Amniotic stem cell (primary cell): ENCODE measurements at places on chromosomes 12 and 14.

- DNase-seq = no peak
Measured at GRCh38 chr12:177980-178828, 35.8 kb downstream of the SLC6A12 start.

DNA sequence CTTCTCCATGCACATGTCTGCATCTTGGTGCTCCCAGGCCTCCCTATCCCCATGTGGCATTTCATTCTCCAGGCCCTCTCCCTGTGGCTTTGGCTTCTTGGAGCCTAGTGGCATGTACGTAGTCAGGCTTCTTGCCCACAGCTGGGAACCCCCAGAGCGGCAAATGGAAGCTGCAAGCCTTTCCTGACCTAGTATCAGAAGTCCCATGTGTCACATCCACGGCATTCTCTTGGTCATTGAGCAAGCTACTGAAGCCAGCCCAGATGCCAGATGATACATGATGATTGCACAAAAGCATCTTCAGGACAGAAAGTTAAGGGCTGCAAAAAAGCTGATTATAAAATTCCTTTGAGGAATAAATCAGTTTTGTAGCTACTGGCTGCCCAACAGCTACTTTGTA is 154.9 kb downstream of the PELI2 start:
- DNase-seq = no peak

- DNase-seq = peak; percentile 11
Measured at GRCh38 chr12:95582230-95583058, 31.2 kb upstream of the USP44 start.

GRCh38 chr14:27367345-27367744 is 769.5 kb upstream of the NOVA1 start:
- DNase-seq = no peak

GRCh38 chr12:128337431-128338170 is 70.6 kb downstream of the TMEM132C start:
- DNase-seq = no peak

DNA sequence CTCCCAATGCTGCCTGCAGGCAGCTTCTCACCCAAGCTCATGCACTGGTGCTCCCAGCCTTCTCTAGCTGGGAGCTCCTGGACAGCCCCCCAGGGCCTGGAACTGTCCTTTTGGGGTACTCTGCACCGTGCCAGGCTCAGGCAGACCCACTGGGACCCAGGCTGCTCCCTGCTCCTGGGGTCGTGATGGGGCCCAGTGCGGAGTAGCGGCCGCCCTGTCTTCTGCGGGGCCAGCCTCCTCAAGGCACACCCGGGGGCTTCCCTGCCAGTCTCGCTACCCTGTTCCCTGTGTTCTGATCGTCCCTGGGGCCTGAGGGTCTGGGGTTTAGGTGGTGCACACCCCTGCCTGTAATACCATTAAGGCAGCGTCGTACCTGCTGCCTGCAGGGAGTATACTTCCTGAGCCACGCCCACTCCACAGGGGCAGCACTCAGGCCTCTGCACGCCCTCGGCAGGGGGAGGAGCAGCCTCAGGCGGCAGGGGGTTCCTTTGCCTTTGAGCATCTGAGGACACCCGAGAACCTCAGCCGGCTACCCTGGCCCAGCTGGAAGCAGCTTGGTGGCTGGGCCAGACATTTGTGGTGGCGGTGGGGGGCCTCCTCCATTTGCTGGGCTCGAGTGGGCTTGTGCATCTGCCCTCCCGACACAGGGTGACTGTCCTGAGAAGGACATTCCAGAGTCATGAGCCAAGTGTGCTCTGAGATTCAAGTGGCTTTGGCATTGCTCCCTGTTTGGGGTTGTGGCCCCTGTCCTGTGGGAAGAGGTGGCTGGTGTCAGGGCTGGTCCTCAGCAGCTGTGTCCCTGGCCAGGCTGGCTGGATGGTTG is 9.2 kb upstream of the CRIP2 start:
- no peak for DNase-seq

DNA sequence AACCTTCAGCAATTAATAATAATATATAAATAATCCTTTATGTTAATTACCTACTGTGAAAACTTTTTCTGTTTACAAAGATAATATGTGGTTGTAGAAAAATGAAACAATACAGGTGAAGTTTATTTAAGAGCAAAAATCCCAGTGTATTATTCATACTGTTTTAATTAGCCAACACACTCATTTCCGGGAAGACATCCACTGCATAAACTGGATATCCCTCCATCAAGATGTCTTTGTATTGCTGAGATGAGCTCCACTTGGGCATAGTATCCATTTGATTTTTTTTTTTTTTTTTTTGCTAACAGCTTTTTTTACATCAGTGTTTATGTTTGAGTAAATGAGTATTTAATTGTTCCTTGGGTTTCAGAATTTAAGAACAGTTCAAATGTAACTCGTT is 13.7 kb upstream of the DERA start:
- DNase-seq = no peak

DNA sequence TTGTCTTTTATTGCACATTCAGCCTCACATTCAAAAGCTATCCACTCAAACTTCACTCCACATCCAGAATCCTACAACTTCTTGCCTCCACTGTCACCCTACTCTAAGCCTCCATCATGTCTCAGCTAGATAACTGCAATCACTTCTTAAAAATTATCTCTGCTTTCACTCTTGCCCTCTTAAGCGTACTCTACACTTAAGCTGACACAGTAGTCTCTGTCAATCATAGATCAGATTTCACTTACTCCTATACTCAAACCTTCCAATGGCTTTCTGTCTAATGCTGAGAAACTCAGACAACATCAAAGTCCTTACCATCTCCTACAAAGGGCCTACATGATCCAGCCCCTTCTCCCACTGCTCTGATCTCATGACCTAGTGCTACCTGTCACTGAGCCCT is 304.1 kb downstream of the ITPR2 start:
- DNase-seq = no peak

DNA sequence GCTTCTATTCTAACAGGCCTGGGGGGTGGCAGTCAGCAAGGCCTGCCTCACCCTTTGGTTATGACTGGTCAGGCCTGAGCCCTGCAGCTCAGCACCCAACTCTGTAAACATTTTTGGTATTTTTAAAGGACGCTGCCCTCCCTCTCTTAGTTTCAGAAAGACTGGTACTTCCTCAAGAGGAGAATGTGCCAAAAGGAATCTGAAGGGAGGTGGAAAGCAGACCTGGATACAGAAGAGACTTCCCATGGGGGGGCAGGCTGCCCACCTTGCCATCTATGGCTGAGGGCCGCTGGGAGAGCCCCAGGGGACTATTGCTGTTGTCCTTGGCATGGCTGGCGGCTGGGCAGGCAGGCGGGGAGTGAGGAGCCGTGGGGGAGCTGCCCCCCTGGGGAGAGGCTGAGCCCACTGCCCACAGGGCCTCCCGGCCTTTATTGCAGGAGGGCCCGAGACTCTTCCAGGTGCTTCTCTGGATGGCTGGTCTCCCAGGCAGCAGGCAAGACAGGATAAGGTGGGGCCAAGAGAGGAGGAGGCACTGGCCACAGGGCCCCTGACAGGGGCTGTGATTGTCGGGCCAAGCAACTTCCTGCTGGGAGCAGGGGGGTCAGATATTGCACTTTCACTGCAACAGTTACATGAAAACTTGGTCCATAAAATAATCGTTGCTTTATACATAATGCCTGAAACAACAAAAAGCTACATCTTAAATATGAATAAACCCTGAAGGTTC is 3.5 kb downstream of the ARL6IP4 start:
- no peak for DNase-seq

DNA sequence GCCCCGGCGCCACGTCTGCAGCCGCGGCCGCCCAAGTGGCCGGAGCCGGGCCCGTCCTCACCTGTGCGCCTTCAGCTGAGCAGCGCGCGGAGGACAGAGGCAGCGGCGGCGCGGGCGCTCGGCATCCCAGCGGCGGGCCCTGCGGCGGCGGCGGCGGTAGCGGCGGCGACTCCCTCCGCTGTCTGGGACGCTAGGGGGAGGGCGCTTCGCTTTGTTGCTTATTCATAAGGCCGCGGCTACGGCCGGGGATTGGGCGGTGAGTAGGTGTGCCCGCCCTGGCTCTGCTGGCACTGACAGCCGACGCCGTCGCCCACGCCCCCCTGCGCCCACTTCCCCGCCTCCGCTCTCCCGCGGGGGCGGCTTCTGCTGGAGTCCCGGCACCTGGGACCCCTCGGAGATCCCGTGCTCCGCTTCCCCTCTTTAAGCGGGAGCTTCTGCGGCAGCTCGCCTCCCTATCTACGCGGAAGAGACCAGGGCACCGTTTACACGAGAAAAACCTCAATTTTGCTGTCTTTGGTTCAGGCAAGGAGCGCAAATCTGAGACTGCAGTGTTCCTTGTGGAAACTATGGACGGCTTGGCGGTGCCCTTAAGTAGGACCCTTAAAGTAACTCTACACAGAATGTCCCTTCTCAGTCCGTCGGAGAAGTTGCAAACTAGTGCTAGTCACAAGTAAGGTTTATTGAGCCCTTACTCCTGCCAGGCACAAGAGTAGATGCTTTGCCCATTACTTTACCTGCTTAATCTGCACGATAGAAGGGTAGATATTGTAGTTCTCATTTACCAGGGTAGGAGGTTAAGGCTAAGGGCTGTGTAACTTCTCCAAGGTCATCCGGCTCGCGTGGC is at the start of gene ARMH4:
ARMH4 (minus strand) TSS at position 200 of the 844 bp plus-strand sequence. CDS start 12,855 bp downstream, outside the sequence.
- DNase-seq = peak; percentile 68

DNA sequence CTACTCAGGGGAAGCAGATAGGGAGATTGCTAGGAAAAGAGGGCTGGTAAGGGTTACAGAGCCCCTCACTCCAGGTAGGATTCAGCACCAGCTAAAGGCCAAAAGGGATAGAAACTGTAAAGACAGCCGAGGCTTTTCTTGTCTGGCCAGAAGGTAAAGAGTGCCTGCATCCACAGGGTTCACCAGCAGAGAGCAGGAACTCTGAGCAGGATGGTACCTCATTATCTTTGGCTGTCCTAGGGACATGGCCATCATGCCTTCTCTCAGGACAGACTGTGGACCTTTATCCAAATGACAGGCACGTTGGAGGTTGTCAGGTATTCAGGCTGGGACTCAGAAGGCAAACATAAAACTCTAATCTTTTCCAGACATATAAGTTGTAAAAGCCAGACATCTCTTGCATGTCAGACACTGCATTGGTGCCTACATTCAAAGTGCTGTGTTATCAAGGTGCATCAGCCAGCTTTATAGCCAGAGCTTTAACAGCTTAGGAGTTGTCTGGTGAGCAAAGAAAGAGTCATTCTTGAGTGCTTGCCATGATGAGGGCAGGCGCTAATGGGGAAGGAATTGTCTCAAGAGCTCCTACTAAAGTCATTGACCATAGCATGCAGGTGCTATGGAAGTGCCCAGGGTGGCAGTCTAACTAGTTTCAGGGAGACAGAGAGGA is 89.5 kb downstream of the PELI2 start:
- no peak for DNase-seq

DNA sequence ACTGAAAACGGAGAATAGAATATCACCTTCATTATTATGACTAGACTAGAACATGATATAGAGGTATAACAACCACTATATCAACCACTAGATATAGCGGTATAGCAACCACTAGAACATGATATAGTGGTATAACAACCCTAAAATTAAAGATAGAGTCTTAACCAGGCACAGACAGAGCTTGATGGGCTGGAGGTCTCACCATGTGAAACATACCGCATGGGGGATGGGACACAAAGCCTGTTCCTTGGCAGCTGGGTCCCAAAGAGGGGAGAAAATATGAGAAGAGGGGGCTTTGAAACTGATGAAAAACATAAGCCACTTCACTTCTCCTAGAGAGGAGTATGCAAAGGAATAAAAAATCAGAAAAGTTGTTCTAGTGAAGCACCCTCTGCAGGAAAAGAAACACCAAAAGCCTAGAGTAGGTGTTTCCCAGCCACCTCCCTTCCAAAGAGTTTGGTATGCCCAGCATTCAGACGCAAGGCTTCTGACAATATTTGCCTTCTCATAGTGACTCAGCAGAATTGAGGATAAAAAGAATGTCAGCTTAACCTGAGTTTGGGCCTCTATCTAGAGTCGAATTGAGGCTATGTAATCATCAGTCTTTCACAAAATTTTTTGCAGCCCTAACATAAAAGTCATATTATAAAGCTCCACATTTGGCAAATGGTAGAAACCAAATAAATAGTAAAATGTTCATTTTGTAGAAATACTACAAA is 316.4 kb downstream of the NOVA1 start:
- peak; percentile 12 for DNase-seq

- DNase-seq = no peak
Measured at GRCh38 chr14:68780358-68781160, 12.3 kb downstream of the ZFP36L1 start.

- no peak for DNase-seq
Measured at GRCh38 chr12:71691504-71692129, 5.7 kb downstream of the TMEM19 start.

DNA sequence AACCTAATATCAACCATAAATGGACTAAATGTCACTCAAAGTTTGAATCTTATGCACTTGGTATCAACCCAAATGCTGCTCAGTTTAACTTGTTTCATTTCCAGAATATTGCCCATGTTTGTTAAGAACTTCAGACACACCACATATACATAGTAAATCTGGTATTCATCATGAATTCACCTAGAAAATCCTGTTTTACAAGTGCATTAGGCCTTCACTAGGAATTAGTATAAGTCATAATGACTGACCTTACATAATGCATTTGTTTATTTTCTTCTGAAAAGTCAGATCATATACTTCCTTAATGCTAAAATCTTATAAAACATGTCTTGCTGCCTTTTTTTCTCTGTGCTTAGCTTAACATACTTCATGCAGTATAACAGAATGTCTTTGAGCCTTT is 66.1 kb downstream of the ABCD2 start:
- DNase-seq = no peak

DNA sequence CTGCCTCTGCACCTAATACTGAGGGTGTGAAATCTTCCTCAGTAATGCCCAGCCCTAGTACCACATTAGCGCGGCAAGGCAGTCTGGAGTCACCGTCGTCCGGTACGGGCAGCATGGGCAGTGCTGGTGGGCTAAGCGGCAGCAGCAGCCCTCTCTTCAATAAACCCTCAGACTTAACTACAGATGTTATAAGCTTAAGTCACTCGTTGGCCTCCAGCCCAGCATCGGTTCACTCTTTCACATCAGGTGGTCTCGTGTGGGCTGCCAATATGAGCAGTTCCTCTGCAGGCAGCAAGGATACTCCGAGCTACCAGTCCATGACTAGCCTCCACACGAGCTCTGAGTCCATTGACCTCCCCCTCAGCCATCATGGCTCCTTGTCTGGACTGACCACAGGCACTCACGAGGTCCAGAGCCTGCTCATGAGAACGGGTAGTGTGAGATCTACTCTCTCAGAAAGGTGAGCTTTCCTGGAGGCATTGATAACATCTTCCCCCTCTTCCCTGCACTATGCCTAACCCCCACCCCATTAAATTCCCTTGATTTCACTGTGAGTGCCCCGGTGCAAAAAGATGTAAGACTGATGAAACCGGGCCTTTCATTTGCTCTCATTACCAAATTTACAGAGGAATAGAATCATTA is 291.4 kb downstream of the NAV3 start:
- no peak for DNase-seq

GRCh38 chr12:26195641-26196420 is 458 bp downstream of the SSPN start:
- DNase-seq = peak; percentile 50

DNA sequence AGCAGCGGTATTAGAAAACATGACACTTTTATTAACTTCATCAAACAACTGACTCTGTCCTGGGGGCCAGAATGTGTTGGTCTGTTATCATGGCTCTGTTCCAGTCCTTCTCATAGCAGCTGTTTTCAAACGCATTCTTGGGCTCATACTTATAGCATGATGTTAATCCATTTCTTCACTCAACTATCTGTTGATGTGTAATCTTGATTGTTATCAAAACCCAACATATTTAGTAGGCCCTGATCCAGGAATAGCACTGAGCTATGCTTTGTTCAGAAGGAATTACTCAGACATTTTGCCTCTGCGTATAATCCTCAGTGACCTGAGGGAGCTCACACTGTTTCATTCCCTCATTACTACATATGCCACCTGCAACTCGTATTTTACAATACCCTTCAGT is 315.9 kb downstream of the BMP4 start:
- DNase-seq = no peak

- no peak for DNase-seq
Measured at GRCh38 chr12:66960704-66961690, 282.1 kb upstream of the GRIP1 start.
